Stimulated activated CD8-positive, alpha-beta memory T cell treated with anti-CD3 and anti-CD28 coated beads, Interleukin-15, amount 100 ng/mL, for 1 hour (primary cell): ENCODE measurements at places on chromosomes 13 and 19.

DNA sequence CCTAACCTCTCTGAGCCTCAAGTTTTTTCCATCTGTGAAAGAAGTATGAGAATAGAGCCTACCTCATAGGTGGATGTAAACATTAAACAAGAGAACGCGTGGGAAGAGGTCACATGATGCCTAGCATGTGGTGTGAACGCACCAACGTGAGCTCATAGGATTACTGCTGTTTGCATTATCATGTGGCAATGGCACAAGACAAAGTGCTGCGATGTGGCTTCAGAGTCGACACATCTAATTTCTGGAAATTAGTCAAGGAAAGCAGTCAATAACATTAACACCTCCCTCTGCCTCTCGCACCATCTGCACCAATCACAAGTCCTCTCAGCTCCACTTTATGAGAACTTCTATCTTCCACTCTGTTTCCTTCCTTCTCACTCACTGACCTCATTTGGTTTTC lies 489.7 kb downstream of the COG6 start:
- DNase-seq, result no peak

- peak; percentile 37 for DNase-seq
These were observed at the start of gene CD37 for GRCh38 chr19:49335071-49335783. Gene CD37 (plus strand): TSS chr19:49335406. CDS start chr19:49335541, 135 bp downstream.

DNA sequence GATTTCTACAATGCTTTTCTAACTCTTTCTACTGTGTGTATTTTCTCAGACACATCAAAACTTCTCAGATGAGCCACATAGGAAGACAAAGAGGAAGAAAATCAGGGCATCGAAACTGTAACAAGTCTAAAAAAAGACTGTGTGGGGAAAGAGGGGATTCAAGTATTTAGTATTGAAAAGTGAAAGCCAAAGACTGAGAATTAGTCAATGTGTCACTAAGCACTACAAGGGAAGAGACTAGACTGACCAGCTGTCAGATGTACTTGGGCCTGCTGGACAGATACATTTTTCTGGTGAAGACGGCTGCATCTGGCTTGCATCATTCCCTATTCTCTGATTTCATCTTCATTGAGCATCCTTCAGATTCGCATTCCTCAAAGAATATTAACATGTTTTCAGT lies 25.4 kb downstream of the COMMD6 start:
- no peak for DNase-seq

DNA sequence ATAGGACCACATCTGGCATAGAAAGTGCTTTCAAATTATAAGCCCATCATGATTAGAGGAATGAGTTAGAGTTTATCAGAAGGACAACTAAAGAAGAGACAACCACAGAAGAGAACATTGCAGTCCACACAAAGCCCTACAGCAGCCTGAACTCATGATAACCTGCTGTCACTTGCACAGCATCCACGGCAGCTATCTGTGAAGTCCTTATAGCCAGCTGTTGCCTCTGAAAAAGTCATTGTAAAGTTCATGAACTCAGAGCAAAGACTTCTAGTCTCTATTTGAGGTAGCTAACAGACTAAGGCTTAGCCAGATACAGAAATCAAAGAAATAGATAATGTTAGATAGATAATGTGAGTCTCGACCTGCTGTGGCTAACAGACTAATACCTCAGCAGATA lies 450.0 kb downstream of the KLF5 start:
- no peak for DNase-seq

DNA sequence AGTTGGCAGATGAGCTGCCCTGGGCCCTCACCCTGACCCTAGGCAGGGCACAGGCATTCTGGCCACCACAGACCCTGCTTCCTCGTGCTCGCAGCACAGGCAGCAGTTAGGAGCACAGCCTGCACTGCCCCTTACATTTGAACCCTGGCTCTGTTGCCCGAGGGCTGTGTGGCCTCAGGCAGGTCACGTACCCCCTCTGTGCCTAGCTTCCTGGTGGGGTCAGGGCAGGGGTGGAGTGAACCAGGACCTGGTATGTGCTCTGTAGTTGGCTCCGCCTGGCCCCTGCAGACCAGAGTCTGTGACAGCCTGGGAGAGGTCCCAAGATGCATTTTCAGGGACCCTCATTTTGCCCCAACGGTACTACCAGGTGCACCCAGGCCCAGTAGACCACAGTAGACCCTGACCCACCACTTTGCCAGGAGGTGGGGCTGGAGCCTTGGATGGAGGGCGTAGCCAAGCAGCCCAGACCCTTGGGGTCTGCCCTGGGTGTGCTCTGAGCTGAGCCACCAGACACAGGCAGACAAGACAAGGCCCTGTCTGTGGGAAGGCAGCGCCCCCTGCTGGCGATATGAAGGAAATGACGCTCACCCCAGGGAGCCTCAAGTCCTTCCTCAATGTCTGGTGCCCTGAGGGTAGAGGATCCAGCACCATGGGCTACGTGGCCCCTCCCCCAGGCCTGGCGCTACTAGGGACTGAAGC lies 9.1 kb downstream of the LYL1 start:
- peak; percentile 63 for DNase-seq

GRCh38 chr13:112127564-112128330 lies 60.8 kb downstream of the SOX1 start:
- no peak for DNase-seq

DNA sequence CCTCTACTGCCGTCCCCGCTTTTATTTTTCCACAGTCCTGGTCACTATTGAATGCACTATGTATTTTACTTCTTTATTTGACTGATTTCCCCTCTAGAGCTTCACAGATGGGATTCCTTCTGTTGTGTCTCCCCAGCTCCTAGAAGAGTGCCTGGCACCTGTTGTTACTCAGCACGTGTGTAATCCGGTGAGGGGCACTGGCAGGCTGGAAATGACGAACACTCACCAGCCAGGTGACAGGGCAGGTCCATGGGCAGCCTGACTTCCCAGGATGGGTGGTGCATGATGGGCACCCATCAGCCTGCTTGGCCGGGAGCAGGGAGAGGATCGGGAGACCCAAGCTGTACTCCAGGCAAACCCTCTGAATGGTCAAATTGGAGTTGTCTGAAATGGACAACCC lies 67.2 kb downstream of the CEBPG start:
- DNase-seq, result no peak

DNA sequence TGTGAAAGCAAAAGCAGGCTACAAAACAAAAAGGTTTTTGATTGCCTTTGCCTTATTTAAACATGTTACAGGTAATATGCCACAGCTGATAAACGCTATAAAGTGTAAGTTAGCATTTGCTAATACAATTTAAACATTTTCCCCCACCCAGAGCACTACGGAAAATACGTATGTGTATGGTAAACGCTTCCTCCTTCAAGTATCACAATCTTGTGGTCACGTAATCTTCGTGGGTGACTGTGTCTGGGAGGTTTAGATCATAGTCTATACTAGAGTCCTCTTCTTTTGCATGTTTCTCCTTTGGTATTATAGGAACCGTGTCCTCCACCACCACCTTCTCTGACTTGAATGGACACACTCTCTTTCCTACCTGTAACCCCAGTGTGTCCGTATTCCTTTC lies 38.1 kb upstream of the POSTN start:
- DNase-seq, result no peak

GRCh38 chr19:11434703-11435056 lies 241 bp downstream of the ODAD3 start:
- DNase-seq, result no peak

- DNase-seq, result no peak
These were observed 30.8 kb downstream of the RGCC start for GRCh38 chr13:41488124-41488523.

- no peak for DNase-seq
These were observed 232.9 kb upstream of the SLC10A2 start for GRCh38 chr13:103299079-103299478.

DNA sequence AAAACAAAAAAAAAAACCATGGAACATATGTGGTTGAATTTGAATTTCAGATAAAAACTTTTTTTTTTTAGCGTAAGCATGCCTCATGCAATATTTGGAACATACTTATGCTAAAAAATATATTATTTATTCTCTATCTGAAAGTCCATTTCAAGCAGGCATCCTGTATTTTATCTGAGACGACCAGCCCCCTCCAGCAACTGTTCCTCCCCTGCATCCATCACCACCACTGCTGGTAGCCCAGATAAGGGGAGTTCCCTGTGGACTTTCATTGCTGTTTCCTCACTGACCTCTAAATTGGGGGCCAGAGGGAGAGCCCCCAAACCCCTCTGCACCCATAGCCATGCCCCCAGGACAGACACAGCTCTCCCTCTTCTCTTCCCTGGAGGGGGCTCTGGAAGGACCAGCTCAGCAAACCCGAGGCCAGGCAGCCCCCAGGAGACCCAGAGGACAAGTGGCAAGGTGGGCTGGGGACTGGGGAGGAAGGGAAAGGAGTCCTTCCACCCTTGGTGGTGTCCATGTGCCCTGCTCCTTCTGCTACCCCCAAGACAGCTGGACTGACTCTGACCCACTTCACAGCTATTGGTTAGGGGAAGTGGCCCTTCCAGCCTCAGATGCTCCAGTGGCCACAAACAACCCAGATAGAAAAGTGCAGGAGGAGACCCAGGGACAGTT lies 6.6 kb upstream of the SIGLEC12 start:
- no peak for DNase-seq

- DNase-seq, result no peak
These were observed 7.0 kb downstream of the DCAF15 start for GRCh38 chr19:13959141-13959961.

GRCh38 chr19:55146078-55146704 lies 2.8 kb downstream of the TNNT1 start:
- no peak for DNase-seq

DNA sequence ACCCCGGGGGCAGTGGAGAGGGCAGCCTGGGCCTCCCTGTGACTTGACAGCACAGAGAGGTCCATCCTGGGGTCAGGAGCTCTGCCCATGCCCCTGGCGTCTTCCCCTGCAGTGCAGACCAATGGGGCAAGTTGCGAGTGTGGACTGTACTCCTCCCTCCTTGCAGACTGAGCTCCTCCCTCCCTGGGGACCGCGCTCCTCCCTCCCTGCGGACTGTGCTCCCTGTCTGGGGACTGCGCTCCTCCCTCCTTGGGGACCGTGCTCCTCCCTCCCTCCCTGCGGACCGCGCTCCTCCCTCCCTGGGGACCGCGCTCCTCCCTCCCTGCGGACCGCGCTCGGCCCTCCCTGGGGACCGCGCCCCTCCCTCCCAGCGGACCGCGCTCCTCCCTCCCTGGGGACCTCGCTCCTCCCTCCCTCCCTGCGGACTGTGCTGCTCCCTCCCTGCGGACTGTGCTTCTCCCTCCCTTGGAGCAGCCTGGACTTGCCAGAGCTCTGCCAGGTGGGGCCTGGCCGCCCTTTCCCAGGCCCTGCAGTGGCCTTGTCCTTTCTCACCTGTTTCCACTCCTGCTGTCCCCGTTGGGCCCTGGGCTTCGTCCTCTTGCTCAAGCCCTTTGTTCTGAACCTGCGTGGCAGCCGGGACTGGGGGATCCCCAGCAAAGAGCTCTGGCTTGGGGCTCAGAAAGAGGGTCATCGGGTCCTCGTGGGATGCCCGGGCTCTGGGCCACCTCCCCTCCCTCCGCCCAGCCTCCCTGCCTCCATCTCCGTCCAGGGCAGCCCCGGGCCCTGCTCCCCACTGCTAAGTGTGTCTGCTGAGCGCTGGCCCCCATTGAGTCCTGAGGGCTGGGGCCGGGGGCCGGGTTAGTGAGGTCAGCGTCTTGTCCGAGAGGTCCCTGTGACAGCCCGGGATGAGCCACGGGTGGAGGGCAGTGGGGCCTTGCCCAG lies 6.8 kb downstream of the GAMT start:
- no peak for DNase-seq

GRCh38 chr19:22935151-22935550 lies 67.8 kb downstream of the ZNF728 start:
- no peak for DNase-seq

DNA sequence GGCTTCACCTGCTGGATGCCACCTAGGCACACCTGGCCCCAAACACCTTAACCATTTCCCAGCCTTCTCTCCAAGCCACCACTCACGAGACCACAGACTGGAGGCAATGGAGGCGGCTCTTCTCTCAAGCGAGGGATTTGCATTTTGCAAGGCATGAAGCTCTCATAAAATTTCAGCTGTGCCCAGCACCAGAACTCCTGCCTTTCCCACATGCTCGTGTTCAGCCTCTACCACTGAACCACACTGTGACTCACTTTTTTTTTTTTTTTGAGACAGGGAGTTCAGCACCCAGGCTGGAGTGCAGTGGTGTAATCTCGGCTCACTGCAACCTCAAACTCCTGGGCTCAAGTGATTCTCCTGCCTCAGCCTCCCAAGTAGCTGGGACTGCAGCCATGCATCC lies 10.6 kb downstream of the NANOS3 start:
- no peak for DNase-seq

GRCh38 chr13:30802953-30803478 lies 67.7 kb downstream of the ALOX5AP start:
- DNase-seq, result peak; percentile 59

DNA sequence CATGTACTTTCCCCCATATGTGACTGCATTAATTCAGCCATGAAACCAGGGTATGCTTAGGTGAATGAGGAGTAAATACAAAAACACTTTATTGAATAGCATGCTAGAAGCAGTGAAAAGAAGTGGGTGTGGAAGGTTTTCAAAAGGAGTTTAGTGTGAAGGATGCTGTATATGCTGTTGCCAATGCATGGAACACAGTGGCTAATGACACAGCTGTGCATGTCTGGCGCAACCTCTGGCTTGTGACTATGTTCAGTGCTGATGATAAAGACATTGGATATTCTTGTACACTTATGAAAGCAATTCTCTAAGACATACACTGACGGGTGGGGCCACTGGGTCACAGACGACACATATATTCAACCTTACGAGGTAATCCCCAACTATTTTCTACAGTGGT lies 55.2 kb downstream of the SOX21 start:
- DNase-seq, result no peak

- no peak for DNase-seq
These were observed 524.1 kb upstream of the SLITRK5 start for GRCh38 chr13:87147076-87147475.

DNA sequence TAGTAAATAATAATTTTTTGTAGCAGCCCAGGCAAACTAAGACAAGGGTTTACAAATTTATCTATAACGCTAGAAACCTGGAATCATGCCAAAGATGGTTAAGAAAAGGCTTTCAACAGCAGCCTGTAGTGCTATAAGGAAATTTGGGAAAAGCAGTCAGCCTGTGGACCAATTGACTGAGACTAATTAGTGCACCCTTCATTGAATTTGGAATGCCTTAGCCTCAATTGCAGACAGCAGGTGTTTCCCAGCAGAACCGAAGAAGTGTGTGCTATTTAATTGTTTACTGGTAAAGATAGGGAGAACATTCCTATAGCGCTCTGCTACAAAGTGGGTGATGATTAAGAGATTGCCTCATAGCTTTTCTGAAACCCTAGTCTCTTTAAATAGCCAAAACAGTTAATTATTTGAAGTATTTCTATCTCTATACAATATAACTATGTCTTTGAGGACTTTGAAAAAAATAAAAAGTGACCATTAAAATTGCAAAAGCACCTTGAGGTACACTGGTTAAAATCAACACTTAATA lies 1884.3 kb upstream of the PCDH20 start:
- DNase-seq, result no peak

- DNase-seq, result no peak
These were observed 15.9 kb downstream of the MLLT1 start for GRCh38 chr19:6263735-6264444.

- DNase-seq, result no peak
These were observed 912 bp upstream of the TUBA3C start for GRCh38 chr13:19182536-19182935.

GRCh38 chr13:20495087-20496023 lies 30.3 kb downstream of the CRYL1 start:
- DNase-seq, result peak; percentile 49

- no peak for DNase-seq
These were observed 437.5 kb downstream of the FGF9 start for GRCh38 chr13:22108283-22108942.

GRCh38 chr13:19172647-19173030 lies 9.0 kb downstream of the TUBA3C start:
- DNase-seq, result no peak
